ENCODE measurements at places on chromosomes 7 and 10.

- DNase-seq = no peak
These were observed 21.9 kb downstream of the SFXN4 start for GRCh38 chr10:119143657-119144056.

DNA sequence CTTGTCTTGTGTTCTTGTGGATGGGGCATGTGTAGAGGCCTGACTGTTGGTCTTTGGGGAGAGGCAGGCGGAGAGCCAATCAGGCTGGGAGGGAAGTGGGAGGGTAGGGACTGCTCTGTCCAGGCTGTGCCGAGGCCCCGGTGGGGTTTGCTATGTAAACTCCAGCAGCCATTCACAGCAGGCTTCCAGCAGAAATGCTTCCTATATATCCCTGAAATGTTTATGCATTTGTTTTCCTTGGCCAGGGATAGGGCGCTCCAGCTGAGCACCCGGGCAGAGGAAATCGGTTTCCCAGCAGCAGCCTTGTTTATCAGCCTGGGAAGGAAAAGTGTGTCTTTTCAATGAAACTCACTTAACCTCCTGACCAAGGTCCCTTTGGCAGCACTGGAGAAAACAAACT is 18.3 kb upstream of the AQP1 start:
- no peak for DNase-seq

- DNase-seq = no peak
These were observed 181.7 kb downstream of the PLXNA4 start for GRCh38 chr7:132394283-132395198.

DNA sequence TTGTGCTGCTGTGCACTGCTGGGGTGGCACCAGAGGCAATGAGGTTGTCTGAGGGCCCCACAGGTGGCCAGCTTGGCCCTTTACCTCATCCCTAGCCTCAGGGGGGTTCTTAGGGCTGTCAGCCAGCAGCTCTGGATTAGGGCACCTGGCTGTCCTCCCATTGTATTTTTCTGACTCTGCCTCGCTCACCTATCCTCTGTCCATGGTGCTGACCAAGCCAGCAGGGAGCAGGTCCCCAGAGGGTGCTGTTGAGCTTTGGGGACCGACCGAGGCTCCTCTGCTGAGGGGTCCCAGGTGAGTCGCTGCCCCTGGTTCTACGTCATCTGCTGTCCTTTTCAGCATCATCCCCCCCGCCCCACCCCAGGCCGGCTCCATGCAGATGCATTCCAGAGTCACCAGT is 32.1 kb upstream of the ZNF735 start:
- no peak for DNase-seq

DNA sequence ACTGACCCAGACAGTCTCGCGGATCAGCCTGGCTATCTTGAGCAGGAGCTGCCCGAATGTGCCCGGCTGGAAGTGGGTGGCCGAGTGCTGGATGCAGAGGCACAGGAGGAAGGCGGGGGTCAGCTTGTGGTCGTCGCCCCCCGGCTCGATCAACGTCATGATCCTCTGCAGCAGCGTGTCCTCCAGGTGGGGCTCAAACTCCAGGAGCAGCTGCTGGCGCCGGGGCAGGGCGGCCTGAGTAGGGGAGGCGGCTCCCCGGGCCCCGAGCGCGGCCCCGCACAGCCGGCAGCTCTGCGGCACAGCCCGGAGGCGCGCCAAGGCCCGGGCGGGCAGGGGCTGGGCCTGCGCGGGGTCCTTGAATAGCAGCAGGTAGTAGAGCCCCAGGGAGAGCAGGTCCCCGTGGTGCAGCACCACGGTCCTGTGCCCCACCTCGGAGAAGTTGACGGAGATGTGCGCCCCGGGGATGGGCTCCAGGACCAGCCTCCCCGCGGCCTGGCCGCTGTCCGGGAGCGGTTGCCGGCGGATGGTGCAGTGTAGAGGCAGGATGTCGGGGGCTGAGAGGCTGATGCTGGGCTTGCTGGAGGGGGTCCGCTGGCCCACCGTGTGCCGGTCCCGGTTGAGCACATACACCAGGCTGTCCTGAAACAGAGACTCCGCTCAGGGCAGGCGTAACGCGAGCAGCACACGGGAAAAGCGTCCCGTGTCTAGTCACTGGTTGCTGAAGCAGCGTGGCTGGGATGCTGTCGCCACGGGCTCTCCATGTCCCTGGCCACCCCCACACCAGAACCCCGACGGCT is 27.0 kb downstream of the PAPOLB start:
- DNase-seq = no peak

DNA sequence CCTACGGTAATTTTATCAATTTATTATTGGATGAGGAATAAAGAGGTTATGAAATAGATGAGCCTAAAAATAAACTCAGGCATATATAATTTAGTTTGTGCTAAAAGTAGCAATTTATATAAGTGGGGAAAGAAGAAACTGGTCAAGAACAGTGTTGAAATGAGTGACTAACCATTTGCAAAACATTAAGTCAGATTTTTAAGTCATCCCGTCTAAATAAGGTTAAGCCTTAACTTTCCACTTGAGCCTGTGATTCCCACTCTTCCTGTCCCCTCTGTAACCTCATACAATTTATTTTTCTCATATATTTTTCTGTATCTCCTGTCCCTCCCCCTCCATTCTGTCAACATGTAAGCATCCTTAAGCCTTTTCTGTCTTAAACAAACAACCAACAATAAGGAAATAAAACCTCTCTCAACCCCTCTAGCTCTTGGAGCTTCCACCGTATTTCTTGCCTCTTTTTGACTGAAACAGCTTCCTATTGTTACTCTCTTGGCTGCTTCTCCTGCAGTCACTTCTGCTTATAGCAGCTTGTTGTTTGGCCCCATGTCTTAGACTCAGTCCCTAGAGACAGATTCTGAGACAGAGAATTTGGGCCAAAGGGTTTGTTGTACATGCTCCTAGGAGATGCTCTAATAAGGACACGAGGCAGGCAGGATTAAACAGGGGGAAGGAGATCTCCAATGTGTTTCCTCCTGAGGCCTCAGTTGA is 109.7 kb downstream of the GNAI1 start:
- DNase-seq = no peak

GRCh38 chr10:5094265-5095205 is at the start of gene AKR1C3:
AKR1C3 (plus strand) TSS chr10:5094414; CDS start chr10:5094445, 31 bp downstream.
- DNase-seq = no peak

DNA sequence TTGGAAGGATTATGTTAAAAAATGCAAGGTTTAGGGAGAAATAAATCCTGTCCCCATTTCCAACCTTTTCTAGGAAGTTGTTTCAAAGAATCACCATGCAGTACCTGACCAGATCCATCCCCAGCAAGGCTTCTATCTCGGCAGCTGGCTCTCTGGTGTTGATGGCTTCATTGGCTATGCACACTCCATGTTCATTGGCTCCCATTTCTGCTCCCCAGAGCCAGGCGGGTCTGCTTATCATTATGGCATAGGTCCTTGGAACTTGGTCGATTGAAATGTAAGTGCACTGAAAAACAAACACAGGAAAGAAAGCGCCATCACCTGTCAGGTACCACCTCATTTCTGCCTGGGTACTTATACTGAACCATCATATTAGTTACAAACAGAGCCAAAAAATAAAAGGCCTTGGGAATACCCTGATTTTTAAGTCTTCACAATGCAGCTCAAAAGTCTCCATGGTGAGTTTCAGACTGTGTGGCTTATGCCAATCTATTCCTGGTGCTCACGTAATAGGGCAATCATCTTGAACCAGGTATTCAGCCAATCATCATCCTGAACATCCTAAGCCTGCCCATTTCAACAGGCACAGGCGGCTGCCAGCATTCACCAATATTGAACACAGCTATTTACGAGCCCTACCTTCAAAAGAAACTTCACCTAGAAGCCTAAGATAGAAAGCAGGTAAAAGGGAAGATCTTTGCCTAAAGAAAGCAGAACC is 34.4 kb downstream of the SCRN1 start:
- DNase-seq = peak; percentile 37

DNA sequence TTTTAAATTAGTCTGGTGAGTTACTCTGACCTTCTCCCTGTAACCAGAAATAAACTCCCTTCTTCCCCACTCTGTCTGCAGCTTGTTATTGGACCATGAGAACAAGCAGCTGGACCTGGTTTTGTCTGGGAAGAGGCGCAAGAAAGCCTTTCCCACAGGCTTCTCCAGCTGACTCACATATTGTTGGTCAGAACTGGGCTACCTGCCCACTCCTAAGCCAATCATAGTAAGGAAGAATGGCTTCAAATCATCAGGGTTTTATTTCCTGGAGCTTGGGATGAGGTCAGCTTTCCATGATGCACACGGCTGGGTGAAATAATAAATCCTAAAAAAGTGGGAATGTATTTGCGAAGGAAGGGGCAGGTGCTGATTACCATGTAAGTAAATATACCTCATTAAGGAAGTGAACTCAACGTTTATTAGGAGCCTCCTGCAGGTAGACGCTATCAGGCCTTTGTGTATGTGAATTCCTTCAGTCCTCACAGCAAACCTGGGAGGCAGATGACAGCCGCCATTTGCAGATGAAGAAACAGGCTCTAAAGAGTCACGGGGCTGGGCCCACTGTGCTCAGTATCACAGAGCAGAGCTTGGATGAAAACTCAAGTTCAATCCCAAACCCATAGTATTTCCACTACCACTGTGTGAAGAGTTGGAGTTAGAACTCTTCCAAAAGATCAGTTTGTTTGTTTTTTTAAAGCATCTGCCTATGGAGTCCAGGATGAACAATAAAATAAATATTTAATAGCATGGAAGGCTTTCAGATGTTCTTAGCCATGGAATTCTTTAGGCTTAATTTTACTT is 32.8 kb downstream of the IL15RA start:
- DNase-seq = no peak

DNA sequence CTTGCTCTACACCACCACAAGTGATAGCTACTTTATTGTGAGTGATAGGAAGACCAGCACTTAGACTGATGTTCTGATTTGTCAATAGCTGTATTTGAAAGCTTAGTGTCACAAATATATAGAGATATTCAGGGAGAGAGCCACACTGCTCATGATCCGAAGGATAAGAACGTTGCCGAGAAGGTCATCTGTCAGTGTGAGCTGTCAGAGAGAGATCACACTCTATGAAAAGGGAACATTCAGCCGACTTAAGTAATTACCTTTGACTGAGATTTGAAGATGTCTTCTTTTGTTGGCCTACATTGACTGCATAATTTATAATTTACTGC is 322.6 kb downstream of the TFEC start:
- no peak for DNase-seq

- DNase-seq = no peak
These were observed 4.7 kb upstream of the AGMO start for GRCh38 chr7:15566476-15566875.

DNA sequence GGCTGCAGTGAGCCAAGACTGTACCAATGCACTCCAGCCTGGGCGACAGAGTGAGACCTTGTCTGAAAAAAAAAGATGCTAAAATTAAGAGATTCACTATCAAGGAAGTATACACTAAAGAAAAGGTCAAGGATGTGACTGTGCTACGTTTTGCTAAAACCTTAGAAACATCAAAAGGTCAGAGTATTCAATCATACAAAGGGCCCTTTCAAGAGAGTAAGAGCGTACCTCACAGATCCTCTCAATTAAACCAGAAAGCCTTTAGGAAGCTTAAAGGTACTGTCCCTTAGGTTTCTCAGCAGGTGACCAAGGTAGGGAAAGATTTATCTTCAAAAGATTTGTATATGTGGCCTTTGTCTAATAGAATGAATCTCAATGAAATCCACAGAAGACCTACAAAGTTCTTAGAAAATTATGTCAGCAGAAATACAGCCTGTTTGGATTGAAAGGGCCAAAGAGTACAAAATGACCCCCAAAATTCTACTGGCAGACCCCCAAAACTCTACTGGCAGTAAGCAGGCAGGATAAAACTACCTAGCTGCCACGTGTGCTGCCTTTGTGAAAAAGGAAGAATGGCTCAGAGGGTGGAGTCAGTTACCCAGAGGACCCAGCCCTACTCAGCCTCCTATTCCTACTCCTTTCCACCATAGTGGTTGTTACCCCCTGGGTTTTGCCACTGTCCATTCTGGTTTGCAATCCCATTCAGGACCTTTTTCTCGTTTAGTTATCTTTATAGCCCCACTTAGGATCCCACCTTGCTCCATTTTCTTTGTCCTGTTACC is 36.7 kb downstream of the ARHGAP19 start:
- no peak for DNase-seq

DNA sequence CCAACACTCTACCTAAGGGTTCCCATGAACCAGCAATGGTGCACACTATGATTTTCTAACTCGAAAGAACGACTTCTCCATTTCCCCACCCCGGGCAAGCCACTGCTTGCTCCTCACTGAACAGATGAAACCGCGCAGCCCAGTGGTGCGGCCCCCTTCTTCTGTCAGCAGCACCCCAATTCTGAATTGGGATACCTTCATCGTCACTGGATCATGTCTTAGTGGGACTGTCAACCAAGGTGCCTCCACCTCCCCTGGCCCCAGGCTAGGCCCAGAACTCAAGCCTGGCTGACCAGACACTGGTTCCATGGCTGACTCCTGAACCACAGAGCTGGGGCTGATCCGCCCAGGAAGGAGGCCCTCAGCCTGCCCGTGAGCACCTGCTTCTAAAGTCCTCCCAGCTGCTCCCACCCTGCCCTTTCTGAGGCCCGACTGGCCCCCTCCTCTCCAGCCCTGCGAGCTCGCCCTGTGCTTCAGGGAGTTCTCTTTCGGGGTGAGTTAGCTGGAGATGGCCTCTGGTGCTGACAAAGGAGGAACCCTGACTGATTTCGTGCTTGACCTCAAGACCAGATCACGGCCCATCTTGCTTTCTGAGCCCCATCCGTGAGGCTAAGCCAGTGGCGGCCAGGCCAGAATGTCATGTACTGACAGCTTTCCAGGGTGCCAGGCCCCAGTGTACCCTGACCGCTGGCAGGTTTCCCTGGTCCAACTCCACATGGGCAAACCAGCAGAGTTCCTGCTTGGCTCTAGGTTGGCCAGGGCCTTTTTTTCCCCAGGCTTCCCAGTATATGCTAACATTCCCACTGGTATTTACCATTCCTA is 44.5 kb downstream of the FAM53B start:
- DNase-seq = no peak

GRCh38 chr7:157718303-157719007 is 381.7 kb downstream of the DNAJB6 start:
- DNase-seq = no peak

DNA sequence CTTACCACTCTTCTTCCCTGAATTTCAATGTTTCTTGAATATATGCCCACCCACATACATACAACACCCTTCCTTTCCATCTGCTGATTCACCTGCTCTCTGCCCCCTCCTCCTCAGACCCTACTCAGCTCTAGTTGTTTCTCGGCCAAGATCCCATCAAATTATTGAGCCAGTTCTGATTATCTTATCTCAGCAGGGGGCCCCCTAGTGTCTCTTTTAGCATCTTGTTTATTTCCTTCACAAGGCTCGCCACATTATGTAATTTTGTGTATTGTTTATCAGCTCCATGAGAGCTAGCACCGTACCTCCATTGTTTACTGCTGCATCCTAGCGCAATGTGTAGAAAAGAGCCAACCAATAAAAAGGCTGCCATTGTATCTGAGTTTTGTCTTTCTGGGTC is 71.9 kb downstream of the FAM13C start:
- DNase-seq = no peak

DNA sequence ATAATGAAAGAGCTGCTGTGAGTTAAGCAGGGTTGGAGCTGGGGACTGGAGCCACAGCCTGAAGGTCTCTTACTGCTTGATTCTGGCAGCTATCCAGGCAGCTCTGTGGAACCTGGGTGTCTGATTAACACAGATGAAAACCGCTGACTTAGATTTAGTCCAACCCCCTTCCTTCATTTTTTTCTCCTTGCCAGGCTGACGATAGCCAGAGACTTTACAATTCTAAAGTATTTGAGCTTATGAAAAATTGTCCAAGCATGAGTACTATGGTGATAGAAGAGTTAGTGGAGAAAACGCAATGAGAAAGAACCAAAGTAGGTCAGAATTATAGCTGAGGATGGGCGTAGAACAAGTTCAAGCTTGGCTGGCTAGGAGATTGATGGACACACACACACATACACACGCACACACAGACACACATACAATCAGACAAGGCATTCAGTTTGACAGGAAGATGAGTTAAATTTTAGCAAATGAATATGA is 13.5 kb upstream of the GPR85 start:
- no peak for DNase-seq

Measured in NCI-H187 (cell line).